ENCODE measurements at places on chromosomes 6 and 20. TPM values are rescaled to one million over a fixed set of nuclear protein-coding genes. Genes with fewer than 3 reads are reported as not detected.

Gene MAP7
- total RNA-seq = 0.38 TPM

Gene ZNF831
- total RNA-seq = not detected

Gene PPP1R14C
- total RNA-seq = 0.46 TPM

Gene TRIM31
- total RNA-seq = not detected

Gene IFT52
- 55.3 TPM for total RNA-seq

Gene FABP7
- not detected for total RNA-seq
